ENCODE measurements at places on chromosomes 16 and 17.
A peak's percentile ranks its signal among the peaks of the same experiment; 100 is the strongest.

GRCh38 chr17:71935341-71935740 lies 185.5 kb upstream of the SOX9 start:
- DNase-seq: no peak

- no peak for DNase-seq
Observed at GRCh38 chr17:58344791-58345157, 7.2 kb downstream of the SUPT4H1 start.

GRCh38 chr17:44557651-44558285 lies 484 bp downstream of the FZD2 start:
- no peak for DNase-seq

- DNase-seq: no peak
Observed at GRCh38 chr16:12324152-12324551, 347.6 kb downstream of the SNX29 start.

- peak; percentile 38 for DNase-seq
Observed at GRCh38 chr16:70395345-70395901, 43.5 kb downstream of the ST3GAL2 start.

DNA sequence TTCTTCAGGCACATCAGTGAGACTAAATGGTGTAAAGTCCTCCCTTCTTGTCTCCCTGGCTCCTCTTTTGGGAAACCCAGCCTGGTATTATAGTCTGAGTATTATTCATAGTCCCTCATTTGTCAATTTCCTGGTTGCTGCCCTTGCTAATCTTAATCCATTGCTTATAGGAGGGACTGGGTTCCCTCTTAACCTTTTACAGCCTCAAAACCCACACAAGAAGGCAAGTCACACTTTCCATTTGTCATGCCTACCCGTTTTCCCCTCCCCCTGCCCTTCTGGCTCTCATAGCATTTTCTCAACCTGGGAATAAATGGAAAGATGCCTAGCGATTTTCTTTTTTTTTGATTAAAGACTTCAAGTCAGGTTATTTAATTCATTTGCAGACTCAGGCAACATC lies 124.8 kb downstream of the MAP2K6 start:
- DNase-seq: no peak

GRCh38 chr17:28935744-28936460 lies 15.4 kb downstream of the PHF12 start:
- DNase-seq: no peak

DNA sequence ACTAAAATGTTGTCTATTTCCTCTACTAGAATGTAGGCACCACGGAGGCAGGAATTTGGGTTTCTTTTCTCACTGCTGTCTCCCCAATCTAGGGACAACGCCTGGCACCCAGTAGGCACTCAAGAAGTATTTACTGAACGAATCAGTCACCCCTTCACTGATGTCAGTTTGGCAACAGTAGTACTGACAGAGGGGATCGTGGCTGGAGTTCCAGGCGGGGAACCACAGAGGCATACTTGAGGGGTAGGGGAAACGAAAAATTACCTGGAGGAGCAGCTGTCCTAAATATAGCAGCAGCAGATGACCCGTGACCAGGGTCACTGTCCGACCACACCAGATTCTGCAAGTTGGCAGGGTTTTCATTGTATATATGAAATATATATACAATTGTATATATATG lies 33.3 kb downstream of the TRIM25 start:
- no peak for DNase-seq

- DNase-seq: no peak
Observed at GRCh38 chr17:17628388-17629008, 37.0 kb upstream of the PEMT start.

DNA sequence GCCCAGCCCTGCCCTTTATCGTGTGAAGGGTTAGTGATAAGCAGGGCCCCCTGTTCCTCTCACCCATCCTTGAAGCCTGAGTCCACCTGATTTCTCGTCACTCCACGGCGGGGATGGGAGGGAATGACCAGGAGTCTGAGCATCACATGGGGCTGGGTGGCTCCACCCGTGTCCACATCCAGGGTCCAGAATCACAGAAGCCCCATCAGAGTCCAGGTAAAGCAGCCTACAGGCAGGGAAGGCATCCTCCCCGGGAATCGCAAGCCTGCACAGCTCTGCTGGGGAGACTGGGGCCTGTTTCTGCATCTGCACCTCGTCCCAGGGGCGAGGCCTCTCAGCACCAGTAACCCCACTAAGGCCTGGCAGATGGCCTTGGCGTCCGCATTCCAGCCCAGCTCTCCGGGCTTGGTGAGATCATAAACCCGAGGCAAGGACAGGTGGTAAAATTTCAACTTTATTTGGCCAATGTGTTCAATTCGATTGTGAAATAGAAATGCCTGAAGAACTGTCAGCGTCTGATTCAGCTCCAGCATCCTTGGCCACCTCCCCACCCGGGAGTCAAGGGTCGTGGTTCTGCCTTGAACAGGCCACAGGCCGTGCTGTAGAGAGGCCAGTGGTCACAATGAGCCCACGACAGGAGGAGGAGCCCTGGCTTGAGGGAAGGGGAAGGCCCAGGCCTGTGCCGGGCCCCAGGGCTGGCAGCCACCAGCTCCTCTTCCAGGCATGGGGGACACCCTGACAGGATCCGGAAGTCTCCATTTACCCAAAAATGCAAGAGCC lies 8.1 kb upstream of the PPP1R27 start:
- DNase-seq: no peak

DNA sequence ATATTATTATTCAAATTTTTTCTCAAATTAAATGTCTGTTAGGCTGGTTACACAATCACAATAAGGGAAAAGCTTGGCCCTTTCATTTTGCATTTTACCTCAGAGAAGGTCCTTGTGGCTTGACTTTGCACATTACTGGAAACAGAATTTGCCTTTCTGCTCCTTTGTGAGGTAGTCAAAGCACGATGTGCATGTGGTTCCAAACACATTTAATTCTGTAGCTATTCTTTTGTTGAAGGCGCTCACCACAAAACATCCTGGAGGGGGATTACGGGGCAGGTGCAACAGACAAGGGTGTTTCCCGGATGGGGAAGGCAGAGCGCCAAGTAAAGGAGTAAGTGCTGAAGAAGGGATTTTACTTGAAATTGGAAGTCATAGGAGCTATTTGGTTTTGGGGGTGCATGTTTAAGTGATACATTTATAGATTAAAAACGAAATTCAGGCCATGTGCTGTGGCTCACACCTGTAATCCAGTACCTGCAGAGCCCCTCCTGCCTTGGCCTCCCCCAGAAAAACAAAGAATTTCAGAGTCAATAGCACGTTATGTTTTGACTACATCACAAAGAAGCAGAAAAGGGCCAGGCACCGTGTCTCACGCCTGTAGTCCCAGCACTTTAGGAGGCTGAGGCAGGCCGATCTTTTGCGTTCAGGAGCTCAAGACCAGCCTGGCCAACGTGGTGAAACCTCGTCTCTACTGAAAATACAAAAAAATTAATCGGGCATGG lies 31.2 kb upstream of the TENT4B start:
- DNase-seq: no peak

DNA sequence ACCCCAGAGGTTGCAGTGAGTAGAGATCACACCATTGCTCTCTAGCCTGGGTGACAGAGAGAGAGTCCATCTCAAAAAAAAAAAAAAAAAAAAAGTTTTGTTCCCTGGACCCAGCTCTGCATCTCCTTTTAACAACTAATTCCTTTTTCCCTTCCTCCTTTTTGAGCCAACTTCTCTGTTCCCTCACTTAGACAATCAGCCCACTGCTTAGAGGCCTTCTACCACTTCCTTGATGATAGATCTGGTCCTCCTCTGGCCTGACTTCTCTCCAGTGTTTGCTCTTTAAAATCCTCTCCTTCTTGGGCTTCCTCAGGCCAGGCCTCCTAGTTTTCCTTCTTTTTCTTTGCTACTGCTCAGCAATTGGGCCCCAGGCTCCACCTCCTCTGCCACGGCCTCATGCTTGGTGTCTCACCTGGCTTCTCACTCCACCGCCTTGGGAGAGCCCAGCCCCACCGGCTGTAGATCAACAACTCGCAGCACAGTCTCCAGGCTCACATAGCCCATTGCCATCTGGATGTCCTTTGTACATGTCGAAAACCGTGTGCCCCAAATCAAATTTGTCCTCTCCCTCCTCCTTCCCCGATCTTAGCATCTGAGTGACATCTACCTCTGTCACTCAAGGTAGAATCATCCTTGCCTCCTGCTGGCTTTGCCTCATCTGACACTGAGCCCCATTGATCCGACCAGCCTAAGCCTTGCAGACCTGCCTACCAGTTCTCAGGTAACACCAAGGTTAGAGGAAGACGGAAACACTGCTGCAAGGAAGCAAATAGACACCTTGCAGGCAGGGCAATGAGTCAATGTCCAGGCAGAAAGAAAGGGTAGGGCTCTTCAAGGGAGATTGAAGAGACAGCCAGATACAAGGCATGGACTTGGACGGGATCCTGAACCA lies 17.4 kb downstream of the ARHGAP27 start:
- DNase-seq: no peak

DNA sequence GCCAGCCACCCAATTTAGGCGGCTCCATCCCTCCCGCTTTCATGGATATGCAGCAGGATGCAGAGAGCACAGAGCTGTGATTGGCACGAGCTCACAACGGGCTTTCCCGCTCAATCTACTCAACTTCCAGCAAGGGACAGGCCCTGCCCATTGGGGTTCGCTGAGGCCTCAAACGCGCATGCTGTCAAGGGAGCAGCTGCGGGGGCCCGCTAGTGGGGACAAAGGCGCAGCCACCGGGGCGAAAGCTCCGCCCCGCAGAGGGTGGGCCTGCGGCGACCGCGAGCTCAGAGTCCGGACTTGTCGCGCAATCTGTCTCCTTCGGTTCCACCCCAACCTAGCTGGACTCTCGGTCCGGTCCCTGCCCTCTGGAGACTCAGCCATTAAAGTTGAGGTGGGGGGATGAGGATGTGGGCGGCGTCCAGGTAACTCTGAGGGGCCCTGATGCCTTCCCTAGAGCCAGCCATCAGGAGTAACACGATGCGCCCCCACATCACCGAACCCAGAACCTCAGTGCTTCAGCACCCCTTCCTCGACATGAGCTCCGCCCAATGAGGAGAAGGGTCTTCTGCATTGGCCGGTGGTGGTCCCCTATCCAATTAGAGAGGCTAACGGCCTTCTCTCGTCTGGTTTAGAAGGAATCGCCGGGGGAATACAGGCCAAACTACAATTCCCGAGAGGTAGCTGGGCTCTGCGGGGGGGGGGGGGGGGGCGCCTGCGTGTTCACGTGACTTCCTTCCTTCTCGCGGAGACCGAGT lies 489 bp upstream of the NFATC3 start:
- peak; percentile 61 for DNase-seq

DNA sequence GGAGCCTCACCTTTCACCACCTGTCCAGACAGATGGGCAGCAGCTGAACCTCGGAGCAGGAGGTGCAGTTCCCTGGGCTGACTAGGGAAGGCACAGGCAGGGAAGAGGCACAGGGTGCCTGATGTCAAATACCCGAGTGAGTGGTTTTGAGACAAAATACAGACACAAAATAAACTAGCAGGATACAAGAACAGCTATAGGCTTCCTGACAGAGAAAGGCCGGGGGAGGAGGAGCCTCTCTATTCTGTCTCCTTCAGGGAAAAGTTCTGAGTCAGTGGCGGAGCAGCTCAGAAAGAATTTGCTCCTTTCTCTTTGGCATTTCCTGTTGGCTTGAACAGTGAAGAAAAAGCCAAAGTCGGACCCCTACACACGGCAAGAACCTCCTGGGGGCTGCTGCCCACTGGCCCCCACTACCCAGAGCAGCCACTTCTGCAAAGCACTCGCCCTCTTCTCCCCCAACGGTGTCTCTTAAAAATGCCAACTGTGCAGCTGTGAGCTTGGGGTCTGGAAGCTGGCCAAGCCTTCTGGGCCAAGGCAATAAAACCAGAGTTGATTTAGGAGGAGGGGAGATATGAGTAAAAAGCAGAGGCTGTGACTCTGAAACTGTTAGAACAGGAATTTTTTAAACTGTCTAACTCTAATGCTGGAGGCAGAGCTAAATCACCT lies 14.4 kb upstream of the FAAP100 start:
- no peak for DNase-seq

- DNase-seq: no peak
Observed at GRCh38 chr16:65224471-65224870, 102.6 kb upstream of the CDH11 start.

DNA sequence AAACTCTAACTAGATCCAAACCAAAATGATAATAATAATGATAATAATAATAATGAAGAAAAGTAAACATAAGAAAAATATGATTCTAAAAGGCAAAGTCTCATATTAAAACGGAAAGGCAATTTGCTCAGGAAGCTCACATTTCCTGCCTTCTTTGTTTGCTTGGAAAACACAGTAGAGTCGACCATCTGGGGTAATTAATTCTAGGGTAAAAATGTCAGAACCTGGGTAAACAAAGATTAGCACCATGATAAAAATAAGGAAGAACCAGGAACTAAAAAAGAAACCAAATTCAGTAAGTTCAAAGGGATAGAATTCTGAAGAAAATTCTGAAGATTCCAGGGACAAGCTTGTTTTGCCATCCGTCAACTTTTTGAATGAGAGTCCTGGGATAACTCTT lies 16.2 kb downstream of the KRABD2 start:
- no peak for DNase-seq

DNA sequence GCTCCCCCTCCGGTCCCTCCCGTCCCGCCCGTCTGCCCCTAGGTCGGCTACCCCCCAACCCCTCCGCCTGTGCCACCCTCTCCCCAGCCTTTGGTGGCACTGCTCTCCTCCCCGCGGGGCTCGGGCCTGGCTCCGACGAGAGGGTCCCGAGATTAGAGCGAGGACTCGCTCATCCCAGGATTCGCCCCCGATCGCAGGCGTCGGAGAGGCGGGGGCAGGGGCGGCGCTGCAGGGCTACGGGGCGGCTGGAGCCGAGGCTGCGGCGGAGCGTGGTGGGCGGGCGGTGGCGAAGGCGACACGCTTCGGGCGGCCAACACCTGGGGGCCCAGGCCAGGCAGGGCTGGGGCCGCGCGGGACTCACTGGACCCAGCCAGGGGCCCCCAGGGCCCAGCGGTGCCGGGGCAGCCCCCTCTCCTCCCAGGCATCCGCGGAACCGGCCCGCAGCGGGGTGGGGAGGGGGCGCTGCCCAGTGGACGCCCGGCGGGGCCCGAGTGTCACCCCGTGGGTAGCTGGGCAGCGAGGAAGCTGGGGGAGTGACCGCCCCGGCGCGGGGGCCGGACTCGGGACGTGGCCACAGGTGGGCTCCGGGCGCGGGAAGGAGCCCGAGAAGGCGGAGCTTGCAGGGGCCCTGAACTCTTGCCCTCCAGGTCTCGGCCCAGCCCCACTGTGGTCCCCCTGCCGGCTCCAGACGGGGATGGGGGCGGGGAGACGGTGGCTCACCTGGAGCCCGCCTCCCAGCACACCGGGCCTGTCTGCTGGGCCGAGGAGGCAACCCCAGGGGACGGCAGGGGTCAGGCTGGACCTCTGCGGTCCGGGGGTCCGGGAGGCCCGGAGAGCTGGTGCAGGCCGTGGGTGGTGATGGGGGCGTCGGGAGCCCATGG lies 1.5 kb downstream of the MGAT5B start:
- DNase-seq: no peak

DNA sequence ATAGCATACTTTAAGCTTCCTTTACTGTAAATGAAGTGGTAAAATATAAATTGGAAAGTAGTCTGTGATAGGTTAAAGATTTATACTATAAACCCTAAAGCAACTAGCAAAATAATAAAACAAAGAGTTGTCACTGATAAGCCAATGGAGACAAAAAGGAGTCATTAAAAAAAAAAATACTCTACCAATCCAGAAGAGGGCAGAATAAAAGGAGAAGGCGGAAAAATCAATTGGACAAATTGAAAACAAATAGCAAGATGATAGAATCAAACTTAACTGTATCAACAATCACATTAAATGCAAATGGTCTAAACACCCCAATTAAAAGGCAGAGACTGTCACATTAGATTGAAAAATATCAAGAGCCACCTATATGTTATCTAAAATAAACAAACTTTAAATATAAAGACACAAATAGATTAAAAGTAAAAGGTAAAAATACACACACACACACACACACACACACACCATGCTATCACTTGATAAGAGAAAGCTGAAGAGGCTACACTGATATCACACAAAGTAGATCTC lies 71.8 kb downstream of the CACNG1 start:
- no peak for DNase-seq
